Activated CD4-positive, alpha-beta T cell treated with anti-CD3 and anti-CD28 coated beads for 48 hours (primary cell): ENCODE measurements at places on chromosomes 13 and 19.

GRCh38 chr13:48457578-48458242, 44.8 kb upstream of the LPAR6 start:
- DNase-seq = no peak

- DNase-seq = no peak
These were observed 34.4 kb downstream of the RAP2A start for GRCh38 chr13:97468331-97468730.

- DNase-seq = no peak
These were observed 313.5 kb downstream of the FOXO1 start for GRCh38 chr13:40352802-40353562.

DNA sequence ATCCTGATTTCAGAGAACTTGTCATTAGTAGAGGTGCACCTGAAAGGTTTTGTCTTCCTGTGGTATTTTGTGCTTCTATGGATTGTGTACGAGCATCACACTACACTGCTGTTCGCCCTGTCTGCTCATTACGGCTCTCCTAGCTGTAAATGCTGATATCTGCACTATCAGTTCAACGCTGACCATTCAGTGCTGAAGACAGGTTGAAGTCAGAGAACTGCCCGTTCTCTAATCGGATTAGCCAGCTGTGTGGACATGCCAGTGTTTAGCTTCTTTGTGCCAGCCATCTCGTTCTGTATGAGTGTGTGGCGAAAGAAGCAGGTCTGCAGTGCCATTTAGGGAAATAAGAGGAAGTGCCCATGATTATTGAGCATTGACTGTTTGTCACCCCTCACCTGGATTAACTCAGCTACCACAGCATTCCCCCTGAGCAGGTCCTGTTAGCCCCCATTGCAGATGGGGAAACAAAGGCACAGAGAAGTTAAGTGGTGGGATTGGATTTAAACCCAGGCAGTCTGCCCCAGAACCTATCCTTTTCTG, 21.6 kb upstream of the C1QTNF9 start:
- no peak for DNase-seq

DNA sequence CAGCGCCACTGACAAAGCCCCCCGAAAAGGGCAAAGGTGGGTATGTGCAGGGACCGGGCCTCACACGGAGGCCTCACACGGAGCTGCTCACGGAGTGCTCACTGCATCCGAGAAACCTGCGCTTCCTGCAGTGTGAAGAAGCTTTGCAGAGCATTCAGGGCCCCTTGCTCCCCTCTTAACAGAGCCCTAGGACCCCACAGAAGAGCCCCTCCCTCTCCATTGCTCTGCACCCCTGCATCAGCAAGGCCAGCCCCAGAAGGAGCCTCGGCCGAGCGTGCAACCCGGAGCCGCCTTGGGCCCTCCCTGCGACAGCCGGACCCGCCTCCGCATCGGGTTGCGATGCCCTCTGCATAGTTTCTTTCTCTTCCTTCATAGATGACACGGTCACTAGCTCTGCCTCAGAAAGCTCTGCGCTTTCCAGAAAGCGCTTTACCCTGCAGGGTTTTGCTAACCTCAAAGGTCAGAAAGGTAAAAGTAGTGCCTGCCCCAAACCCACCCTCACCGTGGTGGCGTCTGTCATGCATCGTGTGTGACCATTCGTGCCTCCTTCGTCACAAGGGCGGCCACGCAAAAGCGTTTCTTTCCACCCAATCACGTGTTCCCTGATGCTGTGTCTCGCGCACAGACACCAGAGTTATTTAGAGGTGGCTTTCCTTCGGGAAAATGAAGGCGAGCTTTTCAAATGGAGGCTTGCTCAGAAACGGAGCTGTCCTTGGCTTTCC, 15.7 kb upstream of the F7 start:
- no peak for DNase-seq

DNA sequence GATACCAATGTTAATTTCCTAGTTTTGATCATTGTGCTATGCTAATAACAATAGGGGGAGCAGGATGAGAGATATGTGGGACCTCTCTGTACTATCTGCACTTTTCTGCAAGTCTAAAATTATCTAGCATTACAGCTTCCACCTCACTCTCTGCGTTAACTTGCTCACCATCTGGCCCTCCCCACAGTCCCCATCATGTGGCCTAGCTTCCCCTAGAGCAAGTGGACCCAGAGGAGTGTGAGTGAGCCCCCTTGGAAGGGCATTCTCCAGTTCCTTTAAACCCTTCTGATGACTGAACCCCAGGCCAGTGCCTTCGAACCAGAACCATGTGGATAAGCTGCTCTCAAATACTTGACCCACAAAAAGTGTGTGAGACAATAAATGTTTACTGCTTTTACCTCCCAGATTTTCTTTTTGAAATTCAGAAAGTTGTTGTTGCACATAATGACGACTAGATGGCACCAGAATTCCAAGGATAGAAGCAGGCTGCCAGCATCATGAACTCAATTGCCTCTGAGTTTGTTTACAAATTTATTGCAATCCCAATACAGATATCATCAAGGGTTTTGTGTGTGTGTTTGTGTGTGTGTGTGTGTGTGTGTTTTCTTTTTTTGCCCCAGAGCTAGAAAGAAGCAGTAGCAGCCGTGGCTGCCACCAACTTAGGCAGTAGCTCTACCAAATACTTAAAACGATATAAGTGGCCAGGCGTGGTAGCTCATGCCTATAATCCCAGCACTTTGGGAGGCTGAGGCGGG, 49.0 kb upstream of the ZNF780A start:
- DNase-seq = no peak

DNA sequence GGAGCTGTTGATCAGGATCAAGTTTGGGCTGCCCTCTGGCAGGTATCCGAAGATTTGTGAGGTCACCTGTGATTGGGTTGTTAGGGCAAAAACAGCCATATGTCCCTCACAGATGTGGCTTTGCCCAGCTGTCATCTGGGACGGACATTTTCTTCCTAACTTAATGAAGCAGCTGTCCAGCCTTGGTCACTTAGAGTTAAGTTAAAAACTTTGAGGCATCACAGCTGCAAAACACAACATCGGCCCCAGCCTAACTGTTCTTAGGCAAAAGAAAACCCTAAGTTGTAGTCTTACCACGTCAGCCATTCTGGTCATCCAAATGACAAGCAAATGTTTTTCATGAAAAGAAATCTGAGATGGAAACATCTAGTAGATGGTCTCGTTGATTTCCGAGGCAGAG, 318.4 kb downstream of the DCLK1 start:
- no peak for DNase-seq

DNA sequence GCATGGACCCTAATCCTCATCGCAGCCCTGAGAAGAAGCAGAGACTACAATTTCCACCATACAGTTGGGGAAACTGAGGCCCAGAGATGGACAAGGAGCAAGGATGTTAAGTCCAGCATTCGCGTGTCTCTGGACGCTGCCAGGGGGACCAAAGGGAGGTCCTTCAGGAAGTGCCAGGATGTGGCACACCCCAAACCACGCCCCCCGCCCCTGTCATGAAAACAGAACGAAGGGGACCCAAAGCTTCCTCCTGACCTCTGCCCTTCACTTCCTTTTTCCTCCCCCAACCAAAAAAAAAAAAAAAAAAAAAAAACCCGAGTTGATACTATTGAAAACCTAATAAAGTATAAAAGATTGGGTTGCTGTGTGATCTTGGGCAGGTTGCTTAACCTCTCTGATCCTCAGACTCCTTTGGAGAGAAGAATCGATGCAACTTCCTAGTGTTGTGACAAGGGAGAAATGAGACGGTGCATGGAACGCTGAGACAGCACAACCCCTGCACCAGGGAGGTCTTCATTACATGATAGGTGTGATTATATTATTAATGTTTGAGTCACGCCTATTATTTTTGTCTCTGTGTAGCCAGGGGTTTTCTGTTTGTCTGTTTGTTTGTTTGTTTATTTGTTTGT, 2.7 kb upstream of the ZBTB7A start:
- peak; percentile 68 for DNase-seq

GRCh38 chr19:46722421-46723022, 5.6 kb upstream of the PRKD2 start:
- no peak for DNase-seq

DNA sequence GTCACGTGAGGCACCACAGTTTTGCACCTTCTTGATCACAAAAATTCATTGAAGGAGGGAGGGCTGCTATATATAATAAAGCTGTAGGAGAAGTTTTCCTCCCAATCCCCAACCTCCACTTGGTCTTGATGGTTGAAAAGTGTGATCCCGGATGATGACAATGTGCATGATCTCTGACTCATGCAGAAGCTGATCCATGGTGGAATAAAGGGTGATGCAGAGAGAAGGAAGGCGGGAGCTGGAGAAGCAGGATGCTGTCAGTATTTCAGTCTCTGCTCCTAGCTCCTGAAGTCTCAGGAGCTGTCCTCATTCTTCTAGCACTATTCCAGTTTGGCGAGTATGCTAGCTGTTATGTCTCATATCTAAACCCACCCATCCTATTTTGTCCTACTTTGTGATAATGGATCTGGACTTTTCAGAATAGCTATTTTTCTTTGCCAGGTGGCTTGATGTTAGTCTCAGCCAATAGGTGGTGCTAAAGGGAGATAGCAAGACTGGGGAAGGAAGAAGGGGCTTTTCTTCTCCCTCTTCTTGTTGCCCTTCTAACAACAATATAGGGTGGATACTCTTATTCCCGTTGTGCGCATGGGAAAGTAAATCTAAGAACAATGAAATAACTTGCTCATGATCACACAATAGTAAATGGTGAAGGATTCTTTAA, 65.6 kb upstream of the HTR2A start:
- no peak for DNase-seq

GRCh38 chr13:37495046-37495445, 103.5 kb downstream of the POSTN start:
- DNase-seq = no peak

DNA sequence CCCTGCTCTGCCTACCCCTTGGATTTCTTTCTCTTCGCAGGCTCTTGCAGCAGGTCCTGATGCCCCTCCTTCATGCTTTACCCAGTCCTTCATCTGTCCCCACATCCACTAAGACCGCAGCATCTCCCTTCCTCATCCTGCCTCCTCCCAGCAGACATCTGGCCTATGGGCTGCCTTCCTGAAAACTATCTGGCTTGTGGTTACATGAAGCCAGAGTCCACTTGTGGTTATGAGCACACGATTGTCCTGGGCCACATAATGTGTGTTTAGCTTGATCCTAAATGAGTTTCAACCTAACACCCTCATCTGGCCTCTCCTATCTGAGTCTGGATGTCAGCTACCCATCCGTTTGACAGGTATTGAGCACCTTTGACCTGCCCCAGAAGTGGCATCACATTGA, 5.5 kb upstream of the ZNF175 start:
- DNase-seq = no peak

GRCh38 chr13:73945871-73946270, 188.3 kb downstream of the KLF12 start:
- DNase-seq = no peak

GRCh38 chr19:34998777-34999497, 1.2 kb upstream of the GRAMD1A start:
- no peak for DNase-seq

GRCh38 chr13:51361106-51361505, 21.6 kb downstream of the SERPINE3 start:
- no peak for DNase-seq

DNA sequence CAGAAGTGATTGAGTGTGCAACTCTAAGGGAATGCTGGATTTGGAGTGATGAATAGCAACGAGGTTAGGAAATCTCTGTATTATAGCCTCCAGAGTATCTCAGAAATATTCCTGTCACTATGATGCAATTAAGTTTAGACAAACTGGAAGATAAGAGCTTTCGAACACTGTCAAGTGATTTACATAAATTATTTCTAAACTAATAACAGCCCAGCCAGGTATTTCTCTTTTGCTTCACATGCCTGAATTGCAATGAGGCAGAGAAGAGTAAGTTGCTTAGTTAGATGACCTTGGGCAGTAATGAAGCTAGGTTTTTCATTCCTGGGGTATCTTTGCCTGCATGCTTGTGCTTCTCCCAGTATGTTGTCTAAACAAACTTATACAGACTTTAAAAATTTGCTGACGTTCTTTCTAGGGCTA, 134.5 kb downstream of the LMO7 start:
- DNase-seq = no peak

- DNase-seq = no peak
These were observed 393.8 kb downstream of the TSHZ3 start for GRCh38 chr19:30955112-30956104.

DNA sequence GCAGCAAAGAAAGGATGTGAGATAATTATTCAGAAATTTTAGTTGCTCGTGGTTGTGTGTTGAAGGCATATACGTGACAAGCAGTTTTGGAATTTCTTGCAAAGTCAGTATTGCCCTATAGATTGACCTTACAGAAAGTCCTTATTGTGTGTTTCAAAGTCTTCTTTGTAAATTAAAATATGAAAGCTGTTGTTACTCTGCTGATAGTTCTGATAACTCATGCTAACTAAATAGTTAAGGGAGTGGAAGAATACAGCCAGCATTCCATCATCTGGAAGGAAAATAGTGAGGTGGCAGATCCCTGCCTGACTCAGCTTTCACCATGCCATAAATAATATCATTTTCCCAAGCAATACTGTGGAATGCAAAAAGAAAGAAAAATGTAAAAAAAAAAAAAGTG, 27.2 kb downstream of the WASF3 start:
- DNase-seq = no peak

GRCh38 chr13:49604570-49604969, 19.2 kb upstream of the RCBTB1 start:
- DNase-seq = no peak

DNA sequence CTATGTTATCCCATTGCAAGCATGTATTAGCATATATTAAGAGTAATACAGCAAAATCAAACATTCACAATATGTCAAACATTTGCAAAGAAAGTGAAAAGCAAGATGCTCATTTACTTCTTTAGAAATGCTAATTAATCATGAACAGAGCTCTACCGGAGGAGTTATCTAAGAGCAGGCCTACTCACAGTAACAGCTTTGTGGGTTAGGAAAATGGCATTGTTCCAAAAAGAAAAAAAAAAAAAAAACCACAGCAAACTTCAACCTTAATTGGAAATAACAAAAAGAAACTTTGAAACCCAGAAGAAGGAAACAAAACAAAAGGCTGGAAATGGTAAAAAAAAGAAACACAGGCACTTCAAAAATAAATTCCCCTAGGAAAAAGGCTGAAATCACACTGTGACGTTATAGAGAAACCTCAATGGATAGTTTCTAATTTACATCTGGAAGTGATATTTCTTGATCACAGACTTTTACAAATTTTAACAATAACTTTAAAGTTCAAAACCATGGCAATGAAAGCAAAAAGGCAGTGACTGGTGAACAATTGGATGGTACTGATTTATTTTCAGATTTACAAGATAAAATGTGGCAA, 1236.8 kb upstream of the SPRY2 start:
- no peak for DNase-seq

DNA sequence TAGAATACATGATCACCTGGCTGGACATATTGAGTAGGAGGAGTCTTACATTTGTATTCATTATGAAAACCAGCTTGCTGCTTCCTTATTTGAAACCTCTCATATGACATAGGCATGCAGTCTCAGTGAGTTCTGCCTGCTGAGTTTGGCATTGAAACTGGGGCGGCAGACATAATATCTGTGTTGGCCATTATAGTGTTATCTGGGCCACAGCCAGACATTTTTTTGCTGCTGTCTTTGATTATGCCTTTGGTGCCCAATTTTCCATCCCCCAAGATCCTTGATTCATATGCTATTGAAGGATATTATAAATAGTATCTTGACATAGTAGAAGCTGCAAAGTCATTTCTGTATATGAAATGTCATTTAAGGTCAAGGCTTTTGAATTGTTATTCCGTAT, 15.8 kb downstream of the FREM2 start:
- no peak for DNase-seq
